ENCODE measurements at places on chromosomes 4 and X.

DNA sequence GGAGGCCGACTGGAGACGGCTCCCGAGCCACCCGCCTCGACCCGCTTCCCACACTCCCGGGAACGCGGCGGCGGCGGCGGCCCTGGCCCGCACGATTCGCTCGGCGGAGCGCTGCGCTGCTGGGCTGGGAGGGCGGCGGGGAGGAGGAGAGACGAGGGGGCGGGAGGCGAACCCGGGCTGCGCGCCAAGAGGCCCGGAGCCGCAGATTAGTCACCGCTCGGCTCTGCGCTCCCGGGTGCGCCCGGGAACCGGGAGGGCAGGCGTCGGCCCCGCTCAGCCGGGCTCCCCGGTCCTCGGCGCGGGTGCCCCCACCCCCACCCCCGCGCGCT is 11.2 kb upstream of the BCOR start:
- DNase-seq = no peak

DNA sequence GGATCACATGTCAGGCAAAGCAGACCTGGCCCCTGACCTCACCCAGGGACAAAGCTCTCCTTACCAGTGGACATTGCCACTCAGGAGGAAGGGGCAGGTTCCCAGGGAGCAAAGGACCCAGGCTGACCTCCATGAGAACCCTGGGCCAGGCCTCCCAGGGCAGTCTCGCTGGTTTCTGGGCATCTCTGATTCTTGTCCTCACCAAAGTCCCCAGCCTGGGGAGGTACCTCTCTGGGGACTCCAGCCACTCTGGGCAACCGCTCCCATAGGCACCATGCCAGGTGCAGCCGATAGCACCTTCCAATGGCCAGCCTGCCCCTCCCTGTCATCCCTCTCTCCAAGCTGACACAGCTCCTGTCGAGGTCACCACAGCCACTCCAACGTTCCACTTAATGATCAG is 7.9 kb downstream of the EVC2 start:
- no peak for DNase-seq

DNA sequence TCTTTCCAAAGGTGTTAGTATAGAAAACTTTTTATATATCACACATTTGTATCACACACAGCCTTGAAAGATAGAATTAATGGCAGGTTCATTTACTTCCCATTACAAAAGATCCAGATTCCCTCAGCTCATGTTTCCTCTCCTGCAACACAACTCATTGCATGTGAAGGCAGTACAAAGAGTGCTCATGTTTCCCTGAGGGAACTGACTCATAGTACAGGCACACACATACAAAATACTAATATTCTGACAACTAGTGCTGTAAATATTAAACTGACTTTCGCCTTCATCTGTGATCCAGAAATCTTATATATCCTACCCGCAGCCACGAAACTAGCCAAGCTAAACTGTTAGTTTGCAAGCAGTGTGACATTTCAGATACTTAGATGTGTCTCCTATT is 819.8 kb upstream of the PCDH7 start:
- DNase-seq = no peak

DNA sequence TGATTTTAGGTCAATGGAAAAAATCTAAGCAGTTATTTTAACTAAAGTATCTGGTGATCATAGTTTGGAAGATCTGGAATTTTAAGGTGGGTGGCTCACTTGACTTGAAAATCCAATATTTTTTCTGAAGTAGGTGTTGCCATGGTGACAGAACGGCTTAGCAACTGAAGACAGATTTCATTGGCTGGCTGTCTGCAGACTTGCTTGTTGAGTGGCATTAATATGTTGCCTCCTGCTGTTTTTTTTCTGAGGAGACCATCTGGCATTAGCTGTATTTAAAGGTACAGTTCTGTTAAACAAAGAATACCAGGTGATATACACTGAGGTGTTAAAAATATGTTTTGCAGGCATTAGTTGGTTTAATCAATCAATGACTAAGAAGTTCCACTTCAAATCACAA is 19.8 kb downstream of the CPE start:
- no peak for DNase-seq

- DNase-seq = no peak
Observed at GRCh38 chr4:122065915-122066314, 86.2 kb upstream of the BLTP1 start.

Measured in tibial nerve (tissue), 4 donors.